ENCODE measurements at places on chromosomes 6 and 20.

DNA sequence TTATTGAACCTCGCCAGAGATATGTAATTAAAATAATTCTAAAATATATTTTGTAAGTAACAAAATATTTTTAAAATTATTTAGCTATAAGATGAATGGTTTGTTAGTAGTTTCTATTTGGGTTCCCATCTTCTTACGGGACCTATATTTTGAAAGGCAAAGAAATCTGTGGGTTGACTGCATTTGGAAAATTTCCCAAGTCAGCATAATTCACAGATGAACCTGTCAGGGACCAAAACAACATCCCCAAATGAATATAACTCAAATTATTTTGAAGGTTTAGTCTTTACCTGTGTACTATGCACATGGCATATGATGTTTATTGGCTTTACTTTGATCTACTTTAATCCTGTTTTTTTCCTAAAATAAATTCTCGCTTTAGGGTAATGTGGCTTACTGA is 607.4 kb upstream of the JAG1 start:
- no peak for DNase-seq

DNA sequence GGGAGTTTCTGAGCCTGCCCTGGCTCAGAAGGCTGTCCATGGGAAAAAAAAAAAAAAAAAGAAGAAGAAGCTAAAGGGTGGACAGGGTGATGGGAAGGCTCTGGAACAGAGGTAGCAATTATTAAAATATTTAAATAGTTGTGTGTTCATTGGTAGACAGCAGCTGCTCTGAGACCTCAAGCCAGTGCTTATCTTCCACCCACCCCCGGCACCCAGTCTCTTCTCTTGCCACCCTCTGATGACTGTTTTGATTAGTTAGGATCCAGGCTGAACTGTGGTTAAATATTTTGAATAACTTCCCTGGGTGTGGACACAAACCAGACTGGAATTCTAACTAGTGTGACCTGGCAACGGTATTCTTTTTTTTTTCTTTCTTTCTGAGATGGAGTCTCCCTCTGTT is 16.9 kb upstream of the SRSF3 start:
- peak; percentile 94 for DNase-seq

- DNase-seq: no peak
These were observed 87.0 kb downstream of the SERAC1 start for GRCh38 chr6:158080849-158081656.

- no peak for DNase-seq
These were observed 21.5 kb upstream of the MRGBP start for GRCh38 chr20:62774762-62775161.

GRCh38 chr6:1536526-1537429 is 72.9 kb upstream of the FOXC1 start:
- no peak for DNase-seq

DNA sequence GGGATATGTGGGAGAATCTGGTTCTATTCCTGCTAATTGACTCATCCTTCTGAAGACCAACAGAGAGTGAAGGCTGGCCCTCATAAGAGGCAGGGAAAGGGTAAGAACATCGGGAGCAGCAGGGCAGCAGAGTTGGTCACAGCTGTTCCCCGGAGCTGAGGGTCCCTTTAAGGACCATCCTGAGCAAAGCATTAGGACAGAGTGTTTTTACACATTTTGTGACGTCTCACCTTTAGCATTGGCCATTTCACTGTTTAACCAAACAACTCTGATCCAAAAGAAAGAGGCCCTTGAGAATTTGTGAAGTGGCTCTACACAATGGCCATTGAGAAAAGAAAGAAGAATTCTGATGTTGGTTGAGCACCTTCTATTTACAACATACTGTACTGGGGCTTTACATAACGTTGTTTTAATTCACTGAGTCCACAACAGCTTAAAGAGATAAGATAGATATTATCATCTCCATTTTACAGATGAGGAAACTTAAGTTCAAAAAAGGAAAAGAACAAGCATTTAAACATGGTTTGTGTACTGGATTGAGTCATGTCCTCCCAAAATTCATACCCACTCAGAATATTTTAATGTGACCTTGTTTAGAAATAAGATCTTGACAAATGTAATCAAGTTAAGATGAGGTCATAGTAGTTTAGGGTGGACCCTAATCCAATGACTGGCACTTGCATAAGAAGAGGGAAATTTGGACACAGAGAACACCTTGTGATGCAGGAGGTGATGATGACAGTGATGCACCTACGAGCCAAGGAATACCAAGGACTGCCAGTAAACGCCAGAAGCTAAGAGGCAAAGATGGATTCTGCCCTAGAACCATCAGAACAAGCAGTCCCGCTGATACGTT is 62.0 kb downstream of the VGLL2 start:
- DNase-seq: no peak

- DNase-seq: no peak
These were observed 20.4 kb upstream of the CTNNBL1 start for GRCh38 chr20:37673444-37673843.

GRCh38 chr20:3645309-3646066 is 17.7 kb downstream of the GFRA4 start:
- DNase-seq: no peak

DNA sequence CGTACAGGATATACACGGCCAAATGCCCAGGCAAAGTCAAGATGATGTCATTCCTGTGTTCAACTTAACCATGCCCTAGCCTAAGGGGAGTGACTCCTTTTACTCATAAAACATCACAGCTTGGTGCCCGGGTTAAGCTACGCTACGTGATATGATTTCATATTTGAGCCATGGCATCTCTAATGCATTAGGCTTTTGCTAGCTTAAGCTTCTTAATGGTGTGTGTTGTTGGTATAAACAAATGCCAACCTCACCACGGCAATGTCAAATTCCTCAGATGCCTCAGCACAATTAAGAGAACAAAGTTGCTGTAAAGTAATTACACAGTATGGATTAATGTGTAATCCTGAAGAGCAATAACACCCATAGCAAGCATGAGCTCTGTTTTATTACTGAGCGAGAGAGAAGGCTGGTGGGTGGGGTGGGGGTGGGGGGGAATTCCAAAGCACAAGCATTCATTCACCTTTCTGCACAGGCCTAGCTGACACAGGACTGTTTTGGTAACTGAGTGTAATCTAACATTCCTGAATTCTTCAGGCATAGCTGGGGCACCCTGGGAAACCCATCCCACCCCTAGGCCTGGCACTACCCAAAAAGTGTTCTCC is 44.7 kb upstream of the CNKSR3 start:
- peak; percentile 10 for DNase-seq

GRCh38 chr20:951384-952169 is 35.4 kb upstream of the ANGPT4 start:
- no peak for DNase-seq

GRCh38 chr6:118558464-118559217 is 10.5 kb downstream of the PLN start:
- no peak for DNase-seq

- no peak for DNase-seq
These were observed 22.5 kb downstream of the THBS2 start for GRCh38 chr6:169230946-169231789.

DNA sequence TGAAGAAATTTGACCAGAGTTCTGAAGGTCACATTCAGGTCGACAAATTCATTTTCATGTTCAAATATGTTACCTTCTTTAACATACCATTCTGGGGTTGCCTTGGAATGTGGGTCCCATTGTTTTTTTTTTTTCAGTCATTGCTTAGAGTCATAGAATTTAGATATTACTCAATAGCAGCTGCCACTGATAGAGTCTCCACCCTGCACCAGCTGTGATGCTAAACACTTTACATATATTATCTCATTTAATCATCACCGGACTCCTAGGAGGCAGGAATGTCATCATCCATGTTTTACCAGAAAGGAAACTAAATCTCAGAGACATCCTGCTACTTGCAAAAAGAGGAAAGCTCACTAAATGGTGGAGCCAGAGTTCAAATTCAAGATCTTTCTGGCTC is 204.7 kb downstream of the ESR1 start:
- no peak for DNase-seq

GRCh38 chr6:5763407-5763806 is 243.3 kb downstream of the NRN1 start:
- peak; percentile 1 for DNase-seq

DNA sequence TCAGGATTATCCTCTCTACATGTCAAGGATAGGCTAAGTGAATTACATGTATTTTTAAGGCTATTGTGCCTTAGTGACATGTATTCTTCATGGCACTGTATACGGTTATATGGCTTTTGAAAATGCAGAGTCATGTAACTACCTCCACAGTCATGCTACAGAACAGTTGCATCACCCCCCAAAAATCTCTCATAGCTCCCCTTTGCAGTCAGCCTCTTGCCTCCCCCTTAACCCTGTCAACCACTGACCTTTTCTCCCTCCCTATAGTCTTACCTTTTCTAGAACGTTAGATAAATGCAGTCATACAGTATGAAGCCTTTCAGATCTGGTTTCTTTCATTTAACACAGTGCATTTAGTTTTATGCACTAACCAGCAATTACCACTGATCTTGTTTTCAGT is 10.3 kb upstream of the RNF24 start:
- no peak for DNase-seq

GRCh38 chr20:9375221-9375681 is 139.1 kb upstream of the LAMP5 start:
- DNase-seq: no peak

GRCh38 chr20:48006036-48006833 is 221.0 kb upstream of the SULF2 start:
- no peak for DNase-seq

GRCh38 chr20:57513199-57513598 is 11.7 kb downstream of the CTCFL start:
- DNase-seq: no peak

DNA sequence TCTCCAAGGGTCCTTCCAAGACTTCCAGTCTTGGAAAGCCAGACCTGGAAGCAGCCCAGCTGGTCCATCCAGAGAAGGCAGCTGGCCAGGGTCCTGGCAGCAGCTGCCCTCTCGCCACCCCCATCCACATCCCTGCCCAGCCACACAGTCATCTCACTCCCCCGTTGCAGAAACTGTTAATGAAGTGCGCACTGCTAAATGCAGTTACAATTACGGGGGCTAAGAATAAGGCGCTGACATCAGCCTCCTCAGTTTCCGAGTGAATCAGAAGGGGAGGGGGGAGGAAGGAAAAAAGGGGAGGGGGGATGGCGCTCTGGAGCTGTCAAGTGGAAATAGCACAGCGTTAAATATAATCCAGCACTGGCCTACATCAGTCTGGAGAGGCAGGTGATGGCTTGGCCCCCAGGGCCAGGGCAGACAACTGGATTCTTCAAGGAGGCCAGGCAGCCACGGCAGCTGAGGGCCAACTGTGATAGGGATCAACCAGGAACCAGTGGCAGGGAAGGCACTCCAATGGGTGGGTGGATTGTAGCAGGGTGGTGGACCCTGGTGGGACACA is 6.9 kb downstream of the RIMS4 start:
- DNase-seq: no peak

GRCh38 chr6:2274981-2275891 is 29.8 kb upstream of the GMDS start:
- no peak for DNase-seq

All from ACHN (cell line).